Right ventricle myocardium inferior (tissue), 1 donor: ENCODE measurements at places on chromosomes 6 and 20.

GRCh38 chr6:117547688-117548621 is 54.4 kb downstream of the GOPC start:
- peak; percentile 77 for DNase-seq

DNA sequence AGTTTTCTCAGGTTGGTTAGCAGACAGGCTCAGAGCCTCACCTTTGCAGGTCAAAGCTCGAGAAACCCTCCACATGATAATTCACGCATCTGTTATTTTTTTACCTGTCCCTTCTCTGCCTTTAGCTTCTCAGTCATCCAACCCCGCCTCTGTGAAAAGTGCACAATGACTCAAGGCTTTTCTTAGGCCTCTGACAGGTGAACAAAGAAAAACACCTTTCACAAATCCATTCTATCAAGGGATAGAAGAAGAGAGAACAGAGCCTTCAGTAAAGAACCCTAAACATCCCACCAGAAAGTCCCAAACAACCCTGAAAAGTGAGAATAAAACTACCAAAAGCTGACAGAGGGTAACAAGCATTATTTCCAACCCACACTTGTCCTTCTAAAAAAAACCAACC is 178.2 kb downstream of the GJA10 start:
- no peak for DNase-seq

- no peak for DNase-seq
These were observed 898.2 kb downstream of the KIF16B start for GRCh38 chr20:15675061-15675514.

DNA sequence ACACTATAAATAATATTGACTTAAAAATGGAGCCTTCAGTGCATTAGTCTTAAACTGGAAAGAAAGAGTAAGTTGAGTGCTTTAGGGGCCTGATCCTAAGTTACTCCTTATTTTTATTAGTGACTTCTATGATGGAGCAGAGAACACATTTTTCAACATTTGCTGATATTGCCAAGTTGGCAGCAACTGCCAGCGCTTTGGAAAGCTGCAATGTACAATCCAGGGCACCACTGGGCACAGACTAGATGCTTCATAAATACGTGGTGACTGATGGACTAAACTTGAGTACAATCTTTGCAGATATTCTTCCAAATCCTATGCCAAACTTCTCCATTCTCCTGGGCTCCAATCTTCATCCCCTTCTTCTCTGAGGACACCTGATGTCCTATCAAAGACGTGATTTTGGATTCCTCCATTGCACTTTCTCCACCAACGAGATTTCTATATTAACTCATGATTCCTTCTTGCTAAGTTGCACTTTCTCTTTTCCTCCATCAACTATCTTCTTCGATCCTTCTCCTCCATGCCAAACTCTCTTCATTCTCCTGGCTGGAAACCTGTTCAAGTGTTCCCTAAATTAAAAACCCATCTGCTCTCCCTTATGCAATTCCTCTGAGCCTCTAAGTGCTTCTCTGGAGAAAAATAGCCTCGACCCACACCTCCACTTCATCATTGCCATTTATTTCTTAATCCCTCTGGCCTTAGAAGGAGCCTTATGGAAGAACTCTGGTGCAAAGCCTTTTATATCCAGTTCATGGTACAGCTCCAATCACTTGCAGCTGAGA is 28.5 kb upstream of the PAK5 start:
- no peak for DNase-seq

GRCh38 chr6:16851758-16852157 is 90.5 kb upstream of the ATXN1 start:
- DNase-seq: no peak

GRCh38 chr20:63164484-63165355 is 51.2 kb downstream of the YTHDF1 start:
- DNase-seq: no peak

DNA sequence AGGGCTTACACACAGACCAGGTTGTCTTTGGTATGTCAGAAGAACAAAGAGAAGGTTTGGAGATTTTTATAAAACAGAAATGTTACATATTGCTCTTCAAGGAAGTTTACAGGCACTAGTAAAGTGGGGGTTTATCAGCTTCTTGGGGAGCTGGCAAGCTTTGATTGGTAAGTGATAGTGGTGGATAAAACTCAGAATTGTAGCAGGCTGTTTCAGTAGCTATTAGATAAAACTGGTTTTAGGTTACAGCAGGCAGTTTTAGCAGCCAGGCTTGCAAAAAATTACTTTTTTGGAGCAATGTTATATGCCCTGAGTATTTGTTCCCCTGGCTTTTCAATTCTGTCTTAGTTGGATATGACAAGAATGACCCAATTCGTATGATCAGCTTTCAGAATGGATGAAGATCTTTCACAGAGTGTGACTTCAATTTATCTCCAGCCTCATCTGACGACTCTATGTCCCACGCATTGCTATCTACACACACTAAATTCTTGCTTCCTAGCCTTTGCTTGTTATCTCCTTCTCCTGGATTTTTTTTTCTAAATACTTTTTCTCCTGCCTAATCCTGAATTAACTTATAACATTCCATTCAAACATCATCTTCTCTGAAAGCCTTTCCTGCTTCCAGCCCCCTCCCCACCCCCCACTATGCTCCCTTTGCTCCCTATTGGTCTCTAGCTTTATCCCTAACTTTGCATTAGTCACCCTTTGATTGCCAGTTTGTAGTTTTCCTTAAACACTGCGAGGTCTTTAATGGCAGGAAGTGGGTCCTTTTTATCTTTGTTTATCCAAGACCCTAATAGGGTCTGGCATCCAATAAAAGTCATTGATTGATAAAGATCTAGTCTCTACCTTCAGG is 1.0 kb upstream of the TOMM34 start:
- no peak for DNase-seq

DNA sequence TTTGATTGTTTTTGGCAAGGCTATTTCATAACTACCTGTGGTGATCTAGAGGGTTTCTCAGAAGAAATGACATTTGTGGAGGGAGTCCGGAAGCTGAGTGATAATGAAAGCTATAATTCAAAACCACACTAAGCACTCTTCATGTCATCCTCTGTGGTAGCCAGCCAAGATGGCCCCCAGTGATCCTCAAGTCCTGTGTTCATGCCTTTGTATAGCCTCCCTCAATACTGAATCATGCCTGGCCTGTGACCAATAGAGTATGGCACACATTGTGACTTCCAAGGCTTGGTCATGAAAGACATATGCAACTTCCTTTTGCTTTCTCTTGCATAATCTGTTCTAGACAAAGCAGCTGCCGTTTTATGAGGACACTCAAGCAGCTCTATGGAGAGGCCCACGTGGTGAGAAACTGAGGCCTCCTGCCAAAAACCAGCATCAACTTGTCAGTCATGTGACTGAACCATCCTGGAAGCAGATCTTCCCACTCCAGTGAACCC is 12.8 kb upstream of the DNAAF9 start:
- no peak for DNase-seq

- no peak for DNase-seq
These were observed 38.9 kb downstream of the CD109 start for GRCh38 chr6:73734832-73735453.

DNA sequence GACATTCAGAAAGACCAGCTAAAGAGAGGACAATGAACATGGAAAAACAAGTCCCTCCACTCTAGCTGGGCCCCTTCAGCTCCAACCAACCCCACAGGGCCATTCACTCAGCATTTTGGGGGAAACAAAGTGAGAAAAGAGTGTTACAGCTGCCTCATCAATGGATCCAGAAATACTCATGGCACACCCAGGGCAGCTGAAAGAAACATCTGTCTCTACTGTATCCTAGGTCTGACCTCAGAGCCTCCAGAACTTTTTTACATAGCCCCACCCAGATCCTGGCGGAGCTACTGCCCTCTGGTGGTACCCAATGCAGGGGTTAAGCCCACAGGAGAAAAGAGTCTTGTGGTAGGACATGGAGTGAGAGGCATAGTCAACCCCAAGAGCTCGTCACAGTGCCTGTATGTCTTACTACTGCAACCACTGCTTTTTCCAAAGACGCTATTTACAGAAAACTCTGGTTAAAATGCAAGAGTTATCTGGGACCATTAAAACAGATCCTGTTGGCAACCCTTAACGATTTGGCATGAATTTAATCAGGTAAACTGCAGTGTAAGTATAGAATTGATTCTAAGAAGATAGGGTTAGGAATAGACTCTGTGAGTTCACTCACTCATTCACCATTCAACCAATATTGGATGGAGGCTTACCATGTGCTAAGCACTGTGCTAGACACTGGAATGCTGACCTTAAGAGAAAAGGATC is 37.4 kb upstream of the FAM83C start:
- no peak for DNase-seq

DNA sequence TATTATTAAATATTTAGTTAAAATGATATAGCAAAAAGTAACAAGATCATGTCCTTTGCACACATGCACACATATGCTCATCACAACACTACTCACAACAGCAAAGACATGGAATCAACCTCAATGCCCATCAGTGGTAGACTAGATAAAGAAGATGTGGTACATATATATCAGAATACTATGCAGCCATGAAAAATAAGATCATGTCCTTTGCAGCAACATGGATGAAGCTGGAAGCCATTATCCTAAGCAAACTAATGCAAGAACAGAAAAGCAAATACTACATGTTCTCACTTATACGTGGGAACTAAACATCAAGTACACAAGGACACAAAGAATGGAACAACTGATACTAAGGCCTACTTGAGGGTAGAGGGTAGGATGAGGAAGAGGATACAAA is 14.3 kb downstream of the AK9 start:
- no peak for DNase-seq

- DNase-seq: no peak
These were observed 13.1 kb downstream of the LRRC73 start for GRCh38 chr6:43497129-43497396.

DNA sequence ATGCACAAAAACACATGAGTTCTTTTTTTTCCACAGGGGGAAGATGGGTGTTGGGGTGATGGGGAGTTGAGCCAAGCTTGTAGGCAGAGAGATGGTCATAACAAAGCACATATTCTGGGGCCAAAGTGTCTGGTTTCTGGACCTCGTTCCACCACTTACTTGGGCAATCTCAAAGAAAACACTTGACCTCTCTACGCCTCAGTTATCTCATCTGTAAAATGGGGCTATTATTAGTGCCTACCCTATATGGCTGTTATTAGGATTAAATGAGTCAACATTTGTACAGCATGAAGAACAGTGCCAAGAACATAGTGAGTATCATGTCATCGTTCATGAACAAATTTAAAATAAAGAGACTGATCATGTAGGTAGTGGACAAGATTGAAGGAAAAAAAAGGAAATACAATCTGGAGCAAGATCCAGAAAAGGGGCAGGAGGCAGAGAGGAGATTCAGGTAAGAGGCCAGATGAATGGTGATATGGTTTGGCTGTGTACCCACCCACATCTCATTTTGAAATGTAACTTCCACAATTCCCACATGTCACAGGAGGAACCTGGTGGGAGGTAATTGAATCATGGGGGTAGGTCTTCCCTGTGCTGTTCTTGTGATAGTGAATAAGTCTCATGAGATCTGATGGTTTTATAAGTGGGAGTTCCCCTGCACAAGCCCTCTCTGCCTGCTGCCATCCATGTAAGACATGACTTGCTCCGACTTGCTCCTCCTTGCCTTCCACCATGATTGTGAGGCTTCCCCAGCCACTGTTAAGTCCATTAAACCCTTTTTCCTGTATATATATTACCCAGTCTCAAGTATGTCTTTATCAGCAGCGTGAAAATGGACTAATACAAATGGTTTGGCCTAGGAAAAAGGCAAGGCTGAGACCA is 14.2 kb downstream of the EEF1E1 start:
- DNase-seq: no peak

- no peak for DNase-seq
These were observed 80.8 kb upstream of the BEND3 start for GRCh38 chr6:107196152-107196551.

GRCh38 chr20:20711413-20711812 is 1.0 kb downstream of the RALGAPA2 start:
- no peak for DNase-seq

GRCh38 chr6:26555505-26556262 is 17.5 kb downstream of the HMGN4 start:
- DNase-seq: no peak

DNA sequence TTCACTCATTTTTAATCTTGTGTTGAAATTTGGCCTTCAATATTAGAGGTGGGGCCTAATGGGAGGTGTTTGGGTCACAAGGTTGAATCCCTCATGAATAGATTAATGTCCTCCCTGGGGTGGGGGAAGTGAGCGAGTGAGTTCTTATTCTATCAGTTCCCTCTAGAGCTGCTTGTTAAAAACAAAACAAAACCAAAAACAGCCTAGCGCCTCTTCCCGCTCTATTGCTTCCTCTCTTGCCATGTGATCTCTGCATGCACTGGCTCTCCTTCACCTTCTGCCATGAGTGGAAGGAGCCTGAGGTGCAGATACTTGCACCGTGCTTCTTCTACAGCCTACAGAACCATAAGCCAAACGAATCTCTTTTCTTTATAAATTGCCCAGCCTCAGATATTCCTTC is 89.6 kb upstream of the SLC35F1 start:
- DNase-seq: no peak

DNA sequence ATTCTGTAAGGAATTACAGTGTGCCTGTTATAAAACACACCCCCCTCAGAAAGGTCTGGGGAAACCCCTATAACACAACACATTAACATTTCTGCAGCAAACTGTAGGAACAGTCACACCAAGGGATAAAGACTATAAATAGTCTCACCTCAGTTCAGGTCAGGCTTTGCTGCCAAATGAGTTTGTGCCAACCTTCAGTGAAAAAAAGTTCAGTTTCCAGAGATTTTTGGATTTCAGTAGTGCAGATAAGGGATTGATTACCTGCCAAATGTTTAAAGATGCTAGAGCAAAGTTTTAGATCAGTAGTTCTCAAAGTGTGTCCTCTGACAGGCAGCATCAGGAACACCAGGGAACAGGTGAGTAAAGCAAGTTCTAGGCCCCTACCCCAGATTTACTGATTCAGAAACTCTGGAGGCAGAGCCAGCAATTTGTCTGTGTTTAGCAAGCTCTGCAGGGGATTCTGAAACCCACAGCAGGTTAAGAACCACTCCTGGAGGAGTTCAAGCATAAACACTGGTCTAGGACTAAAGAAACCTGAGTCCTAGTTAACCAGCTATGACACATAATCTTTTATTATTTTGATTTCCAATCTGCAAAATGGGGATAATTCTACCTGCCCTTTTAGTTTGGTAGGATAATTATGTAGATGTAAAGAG is 111.0 kb downstream of the RCAN2 start:
- no peak for DNase-seq

GRCh38 chr20:20992686-20993360 is 113.3 kb downstream of the LINC00237 start:
- no peak for DNase-seq

DNA sequence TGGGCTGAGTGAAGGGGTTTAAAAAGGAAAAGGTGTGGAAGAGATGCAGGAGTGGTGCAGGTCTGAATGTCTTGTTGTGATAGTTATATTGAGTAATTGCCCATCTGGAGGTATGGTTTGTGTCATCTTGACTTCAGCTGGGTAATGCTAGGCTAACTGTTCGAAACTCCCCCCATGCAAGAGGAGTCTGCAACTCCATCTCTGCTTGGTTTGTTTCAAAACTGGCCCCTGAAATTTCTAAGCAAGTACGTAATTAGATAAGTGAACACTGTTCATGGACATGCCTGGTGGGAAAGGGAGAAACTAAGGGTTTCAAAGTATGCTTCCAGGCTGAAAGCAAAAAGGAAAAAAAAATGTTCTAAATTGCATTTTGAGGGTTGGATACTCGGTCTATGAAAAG is 17.1 kb downstream of the TTK start:
- no peak for DNase-seq
